Lower lobe of right lung (tissue), 2 donors: ENCODE measurements at places on chromosomes 7 and 10. TPM values are rescaled to one million over a fixed set of nuclear protein-coding genes. Genes with fewer than 3 reads are reported as not detected.

- no peak overlapping the region for H3K27ac ChIP-seq
- DNase-seq = no peak
- no peaks in the 10 kb centered on the region for H3K36me3 ChIP-seq
- peaks cover 9% of the 10 kb centered on the region for H3K27me3 ChIP-seq
- H3K4me1 ChIP-seq = no peaks in the 10 kb centered on the region
- no peak overlapping the region for H3K4me3 ChIP-seq
Measured at GRCh38 chr10:126544565-126544964, 125.9 kb downstream of the C10orf90 start.

DNA sequence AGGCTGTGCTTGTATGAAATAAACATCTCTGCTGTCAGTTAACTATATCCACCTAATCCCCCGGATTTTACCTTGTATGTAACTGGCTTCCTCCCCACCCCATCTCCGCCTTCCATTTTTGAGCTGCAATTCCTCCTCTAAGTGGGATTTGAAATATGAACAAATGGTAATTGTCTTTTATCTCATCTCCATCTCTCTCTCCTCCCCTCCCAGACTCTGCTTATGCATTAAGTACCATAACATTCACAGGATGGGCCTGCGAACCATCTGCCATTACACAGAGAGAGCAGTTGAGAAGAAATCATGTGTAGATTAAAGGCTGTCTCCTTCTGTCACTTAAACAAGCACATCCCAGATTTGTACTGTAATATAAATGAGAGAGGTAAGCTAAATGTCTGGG lies 1169.9 kb downstream of the TYW1 start:
- H3K36me3 ChIP-seq = no peaks in the 10 kb centered on the region
- H3K27me3 ChIP-seq = no peaks in the 10 kb centered on the region
- H3K27ac ChIP-seq = no peak overlapping the region
- no peak overlapping the region for H3K4me3 ChIP-seq
- no peak for DNase-seq

DNA sequence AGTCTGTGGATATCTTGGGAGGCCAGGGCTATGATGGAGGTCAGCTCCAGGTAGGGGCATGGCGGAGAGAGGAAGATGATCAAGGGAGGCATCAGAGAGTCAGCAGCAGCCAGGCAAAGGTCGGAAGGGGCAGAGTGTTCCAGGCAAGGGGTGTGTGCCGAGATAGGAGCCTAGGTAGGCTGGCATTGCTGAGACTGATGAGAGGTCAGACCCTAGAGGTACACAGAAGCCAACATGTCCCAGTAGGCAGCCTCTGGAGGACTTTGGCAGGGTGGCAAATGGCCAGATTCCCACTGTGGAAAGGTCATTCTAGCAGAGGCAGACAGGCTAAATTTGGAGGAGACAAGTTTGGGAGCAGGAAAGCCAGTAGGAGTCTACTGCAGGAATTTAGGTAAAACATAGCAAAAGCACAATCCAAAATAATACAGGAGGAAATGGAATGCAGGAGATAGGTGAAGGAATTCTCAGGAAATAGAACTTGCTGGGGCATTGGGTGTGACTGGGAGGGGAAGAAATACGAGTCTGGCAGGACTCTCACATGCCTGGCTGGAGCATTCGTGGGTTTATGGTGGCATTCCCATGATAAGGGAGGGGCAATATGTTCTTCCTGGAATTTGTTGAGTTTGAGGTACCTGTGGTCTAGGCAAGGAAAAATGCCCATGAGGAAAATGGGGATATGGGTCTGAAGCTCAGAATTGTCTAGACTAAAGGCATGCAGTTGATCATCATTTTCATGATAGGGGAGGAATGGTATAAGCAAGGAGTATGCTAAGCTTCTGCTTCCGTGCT lies 25.7 kb downstream of the TMEM176A start:
- no peak overlapping the region for H3K4me3 ChIP-seq
- DNase-seq = no peak
- no peaks in the 10 kb centered on the region for H3K27me3 ChIP-seq
- H3K27ac ChIP-seq = no peak overlapping the region

DNA sequence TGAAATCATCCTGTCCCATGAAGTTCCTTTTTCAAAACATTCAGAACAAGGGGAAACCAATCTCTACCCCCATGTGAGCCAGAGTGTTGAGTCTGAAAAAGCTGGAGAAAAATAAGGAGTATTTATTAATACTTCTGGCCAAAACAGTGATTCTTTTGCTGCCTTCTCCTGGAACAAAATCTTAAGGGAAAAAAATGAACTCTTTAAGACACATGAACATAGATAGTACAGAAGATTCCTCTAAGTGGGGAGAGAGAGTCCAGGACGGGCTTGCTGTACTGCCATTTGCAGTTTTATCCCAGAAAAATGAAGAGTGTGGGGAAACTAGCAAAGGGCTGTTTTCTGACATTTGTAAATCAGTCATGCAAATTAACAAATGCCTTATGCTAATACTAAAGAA lies 173.4 kb upstream of the CELF2 start:
- no peaks in the 10 kb centered on the region for H3K36me3 ChIP-seq
- H3K4me1 ChIP-seq = no peaks in the 10 kb centered on the region
- H3K4me3 ChIP-seq = no peak overlapping the region
- no peak overlapping the region for H3K27ac ChIP-seq

- DNase-seq = no peak
- H3K27ac ChIP-seq = no peak overlapping the region
- no peaks in the 10 kb centered on the region for H3K27me3 ChIP-seq
- no peak overlapping the region for H3K4me3 ChIP-seq
Measured at GRCh38 chr7:24715171-24715570, 42.1 kb downstream of the GSDME start.

GRCh38 chr7:103521937-103522336 lies 75.9 kb upstream of the SLC26A5 start:
- DNase-seq = no peak
- H3K36me3 ChIP-seq = no peaks in the 10 kb centered on the region
- H3K27me3 ChIP-seq = no peaks in the 10 kb centered on the region
- no peak overlapping the region for H3K4me3 ChIP-seq
- no peaks in the 10 kb centered on the region for H3K4me1 ChIP-seq

DNA sequence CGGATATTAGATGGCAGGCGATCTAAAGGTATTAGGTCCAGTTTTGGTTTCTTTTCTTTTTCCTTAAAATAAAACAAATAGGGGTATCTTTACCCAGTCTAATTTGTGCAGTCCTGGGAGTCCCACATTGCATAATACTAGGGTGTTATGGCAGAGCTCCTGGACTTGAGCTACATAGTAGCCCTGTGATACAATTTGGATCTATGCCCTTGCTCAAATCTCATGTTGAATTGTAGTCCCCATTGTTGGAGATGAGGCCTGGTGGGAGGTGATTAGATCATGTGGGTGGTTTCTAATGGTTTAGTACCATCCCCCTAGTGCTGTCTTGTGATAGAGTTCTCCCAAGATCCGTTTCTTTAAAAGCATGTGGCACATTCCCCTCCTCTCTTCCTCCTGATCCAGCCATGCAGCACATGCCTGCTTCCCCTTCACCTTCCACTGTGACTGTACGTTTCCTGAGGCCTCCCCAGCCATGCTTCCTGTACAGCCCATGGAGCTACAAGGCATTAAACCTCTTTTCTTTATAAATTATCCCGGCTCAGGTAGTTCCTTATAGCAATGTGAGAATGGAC lies 141.9 kb downstream of the RPS24 start:
- H3K4me3 ChIP-seq = no peak overlapping the region
- no peak overlapping the region for H3K27ac ChIP-seq
- no peaks in the 10 kb centered on the region for H3K36me3 ChIP-seq
- H3K27me3 ChIP-seq = no peaks in the 10 kb centered on the region

DNA sequence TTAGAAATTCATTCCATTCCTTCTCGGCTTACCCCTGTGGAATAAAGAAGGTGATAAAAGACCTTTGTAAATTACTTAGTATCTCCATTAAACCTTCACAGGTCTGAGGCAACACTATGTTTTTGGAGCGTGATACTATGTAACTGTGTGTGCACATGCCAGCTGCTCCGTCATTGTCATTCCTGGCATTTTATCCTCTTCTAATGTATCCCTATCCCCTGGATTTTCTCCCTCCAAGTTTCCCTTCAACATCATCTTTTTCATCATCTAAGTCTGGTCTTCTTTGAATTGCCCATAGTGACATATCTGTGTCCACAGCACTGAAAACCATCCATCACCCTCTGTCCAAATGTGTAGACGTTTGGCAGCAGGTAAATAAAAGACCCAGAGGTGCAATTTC lies 125.7 kb downstream of the TEX36 start:
- no peaks in the 10 kb centered on the region for H3K36me3 ChIP-seq
- no peak overlapping the region for H3K27ac ChIP-seq
- no peak overlapping the region for H3K4me3 ChIP-seq
- no peaks in the 10 kb centered on the region for H3K27me3 ChIP-seq
- no peaks in the 10 kb centered on the region for H3K4me1 ChIP-seq
- DNase-seq = no peak

GRCh38 chr7:74682829-74683228 lies 25.3 kb downstream of the GTF2I start:
- no peak for DNase-seq
- H3K4me3 ChIP-seq = no peak overlapping the region
- no peak overlapping the region for H3K27ac ChIP-seq
- no peaks in the 10 kb centered on the region for H3K27me3 ChIP-seq
- no peaks in the 10 kb centered on the region for H3K36me3 ChIP-seq
- H3K4me1 ChIP-seq = no peaks in the 10 kb centered on the region

GRCh38 chr7:147700702-147701101 lies 889.9 kb upstream of the C7orf33 start:
- H3K4me1 ChIP-seq = no peaks in the 10 kb centered on the region
- H3K27ac ChIP-seq = no peak overlapping the region
- H3K4me3 ChIP-seq = no peak overlapping the region
- no peaks in the 10 kb centered on the region for H3K27me3 ChIP-seq
- no peaks in the 10 kb centered on the region for H3K36me3 ChIP-seq

- peak overlapping the region; percentile 58 for H3K27ac ChIP-seq
- H3K27me3 ChIP-seq = no peaks in the 10 kb centered on the region
- H3K4me1 ChIP-seq = peaks cover 70% of the 10 kb centered on the region
Measured at GRCh38 chr10:50395851-50396250, 144.5 kb upstream of the ASAH2 start.

DNA sequence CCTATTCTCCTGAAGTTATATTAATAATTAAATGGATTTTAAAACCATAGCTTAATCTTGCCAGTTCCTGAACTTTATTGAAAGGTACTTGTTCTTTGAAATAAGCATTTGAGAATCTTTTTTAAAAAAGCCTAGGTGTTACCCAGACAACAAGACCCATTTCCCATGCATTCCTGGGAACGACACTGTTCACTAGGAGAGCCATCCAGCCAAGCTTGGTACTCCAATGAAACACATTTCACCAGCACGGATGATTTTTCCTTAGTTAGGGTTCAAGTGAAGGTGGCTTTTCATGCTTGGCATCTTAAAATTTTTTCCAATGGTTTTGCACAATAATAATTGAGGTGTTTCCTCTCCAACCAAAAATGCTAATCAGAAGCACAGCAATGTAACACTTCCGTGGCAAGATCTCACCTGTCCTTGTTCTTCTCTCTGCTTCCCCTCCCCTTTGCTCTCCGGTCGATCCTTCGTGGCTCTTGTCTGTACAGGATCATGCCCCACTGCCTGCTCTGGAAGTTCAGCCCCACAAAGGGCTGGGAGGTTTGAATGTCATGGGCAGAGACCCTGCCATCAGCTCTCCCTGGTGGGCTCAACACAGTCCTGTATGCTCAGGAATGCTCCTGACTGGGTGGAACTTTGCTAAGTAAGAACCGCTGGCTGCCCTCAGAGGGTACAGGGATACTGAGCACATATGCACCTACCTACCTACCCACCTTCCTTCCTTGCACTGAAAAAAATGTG lies 69.7 kb upstream of the AQP1 start:
- peak overlapping the region; percentile 76 for H3K27ac ChIP-seq
- H3K36me3 ChIP-seq = peaks cover 23% of the 10 kb centered on the region
- H3K27me3 ChIP-seq = no peaks in the 10 kb centered on the region

DNA sequence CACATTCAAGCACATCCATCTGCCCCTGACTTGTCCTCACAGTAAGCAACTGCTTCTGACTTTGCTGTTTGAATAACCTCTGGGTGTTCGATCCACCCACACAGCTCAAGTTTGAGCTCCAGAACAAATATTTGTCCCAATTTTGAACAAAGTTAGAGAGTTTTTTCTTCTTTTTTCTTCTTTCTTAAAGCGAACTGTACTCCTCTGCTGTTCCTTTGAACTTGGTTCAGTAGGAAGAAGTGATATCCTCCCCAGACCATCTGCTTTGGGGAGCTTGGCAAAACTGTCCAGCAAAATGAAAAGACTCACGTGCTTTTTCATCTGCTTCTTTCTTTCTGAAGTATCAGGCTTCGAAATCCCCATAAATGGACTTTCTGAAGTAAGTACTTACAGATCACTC lies at the start of gene ITIH2:
TSS of gene ITIH2 (plus strand) at position 177 of the 400 bp plus-strand sequence. CDS start at position 296, 119 bp downstream.
- no peaks in the 10 kb centered on the region for H3K4me1 ChIP-seq
- H3K27ac ChIP-seq = no peak within 1 kb of the TSS
- H3K4me3 ChIP-seq = no peak within 1 kb of the TSS
- no peaks in the 10 kb centered on the region for H3K36me3 ChIP-seq
- H3K27me3 ChIP-seq = peaks cover 7% of the 10 kb centered on the region

DNA sequence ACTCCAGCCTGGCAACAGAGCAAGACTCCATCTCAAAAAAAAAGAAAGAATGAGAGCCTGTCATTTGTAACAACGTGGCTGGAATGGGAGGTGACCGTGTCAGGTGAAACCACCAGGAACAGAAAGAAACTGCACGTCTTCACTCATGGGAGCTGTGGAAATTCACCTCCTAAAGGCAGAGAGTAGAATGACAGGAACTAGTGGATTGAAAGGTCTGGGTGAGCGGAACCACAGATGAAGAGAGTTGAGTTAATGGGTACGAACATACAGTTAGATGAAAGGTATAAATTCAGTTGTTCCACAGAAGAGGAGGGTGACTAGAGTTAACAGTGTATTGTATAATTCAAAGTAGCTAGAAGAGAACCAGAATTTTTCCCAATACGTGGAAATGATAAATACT lies 78.6 kb downstream of the MAD1L1 start:
- DNase-seq = no peak
- H3K4me1 ChIP-seq = peaks cover 25% of the 10 kb centered on the region
- H3K27ac ChIP-seq = no peak overlapping the region

GRCh38 chr7:33286501-33286900 lies 157.1 kb downstream of the BBS9 start:
- no peaks in the 10 kb centered on the region for H3K27me3 ChIP-seq
- H3K27ac ChIP-seq = no peak overlapping the region
- H3K4me1 ChIP-seq = no peaks in the 10 kb centered on the region
- no peaks in the 10 kb centered on the region for H3K36me3 ChIP-seq
- no peak overlapping the region for H3K4me3 ChIP-seq
- DNase-seq = no peak

EN2 gene
- total RNA-seq = not detected

GRCh38 chr7:28354601-28355402 lies 57.5 kb upstream of the CREB5 start:
- DNase-seq = no peak
- H3K27ac ChIP-seq = no peak overlapping the region
- H3K4me1 ChIP-seq = no peaks in the 10 kb centered on the region
- no peaks in the 10 kb centered on the region for H3K27me3 ChIP-seq
